Dermis microvascular lymphatic vessel endothelial cell (primary cell): ENCODE measurements at places on chromosomes 5 and 9. TPM values are rescaled to one million over a fixed set of nuclear protein-coding genes. Genes with fewer than 3 reads are reported as not detected.

The LCN6 gene
- 0.13 TPM in 1 of 2 replicates, not detected in the other for total RNA-seq

The TIGD6 gene
- total RNA-seq, result 3.6 and 5.3 TPM in 2 replicates

The NCBP1 gene
- total RNA-seq, result 22.3 and 29.1 TPM in 2 replicates

The SPATA31E1 gene
- not detected in 2 replicates for total RNA-seq

The SAPCD2 gene
- 5.1 and 10.3 TPM in 2 replicates for total RNA-seq

The ACO1 gene
- 22.9 and 41.8 TPM in 2 replicates for total RNA-seq

The UQCRQ gene
- total RNA-seq, result 85.6 and 98.7 TPM in 2 replicates
